Naive thymus-derived CD4-positive, alpha-beta T cell (primary cell): ENCODE measurements at places on chromosomes 3 and 15. TPM values are rescaled to one million over a fixed set of nuclear protein-coding genes. Genes with fewer than 3 reads are reported as not detected.
A peak's percentile ranks its signal among the peaks of the same experiment; 100 is the strongest.

DNA sequence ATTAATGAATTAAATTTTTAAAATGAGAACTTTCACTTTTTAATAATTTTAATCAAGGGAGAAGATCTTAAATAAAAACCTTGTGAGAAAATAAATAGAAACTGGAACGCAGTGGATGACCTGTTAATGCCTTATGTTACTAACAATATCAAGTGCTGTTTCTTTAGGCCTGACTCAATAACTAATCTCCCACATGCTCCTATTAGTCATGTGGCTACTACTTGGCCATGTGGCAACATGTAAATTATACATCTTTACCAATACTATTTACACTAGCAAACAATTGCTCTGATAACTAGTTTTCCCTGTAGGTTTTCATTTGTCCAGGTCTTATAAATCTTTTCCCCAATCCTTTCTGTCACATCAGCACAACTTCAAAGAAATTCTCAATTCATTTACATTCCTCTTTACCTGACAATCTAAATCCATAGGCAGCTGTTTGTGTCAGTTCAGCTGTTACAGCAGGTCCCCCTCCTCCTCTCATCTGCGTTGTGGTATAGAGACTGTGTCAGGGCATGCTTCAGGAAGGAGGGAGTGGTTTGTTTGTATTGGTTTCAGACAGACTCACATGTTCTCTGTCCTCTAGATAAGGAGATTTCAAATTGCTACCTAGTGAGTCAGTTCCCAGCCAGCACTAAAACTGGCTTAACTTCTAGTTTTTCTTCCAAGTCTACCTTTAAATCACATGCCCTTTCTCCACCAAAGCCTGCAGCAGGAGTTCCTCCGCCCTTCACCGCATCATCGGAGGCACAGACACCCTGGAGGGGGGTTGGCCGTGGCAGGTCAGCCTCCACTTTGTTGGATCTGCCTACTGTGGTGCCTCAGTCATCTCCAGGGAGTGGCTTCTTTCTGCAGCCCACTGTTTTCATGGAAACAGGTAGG lies 11.3 kb upstream of the C3orf52 start:
- peaks cover 17% of the 10 kb centered on the region for H3K4me1 ChIP-seq
- peak overlapping the region; percentile 32 for H3K27ac ChIP-seq
- peak; percentile 60 for DNase-seq
- no peak overlapping the region for H3K4me3 ChIP-seq

DNA sequence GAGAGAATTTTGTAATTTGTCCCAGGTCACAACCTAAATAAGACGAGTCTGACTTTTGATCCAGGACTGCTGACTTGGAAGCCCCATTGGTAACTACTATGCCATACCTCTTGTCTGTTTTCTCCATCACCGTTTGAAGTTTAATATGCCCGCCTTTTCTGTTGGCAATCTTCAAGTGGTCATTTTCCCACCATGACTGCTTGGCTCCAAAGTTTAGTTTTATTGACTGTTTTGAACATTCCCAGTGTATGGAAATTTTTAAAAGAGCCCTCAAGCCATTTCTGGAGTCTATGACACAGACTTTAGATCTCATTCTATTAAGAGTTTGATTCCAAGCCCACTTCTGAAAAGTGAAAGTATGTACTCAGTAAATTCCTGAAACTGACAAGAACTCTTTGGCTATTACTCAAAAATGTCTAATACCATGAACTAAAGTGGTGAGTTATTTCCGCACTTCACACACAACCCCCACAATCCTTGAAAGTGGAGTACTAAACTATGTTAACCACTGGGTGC lies 136.7 kb upstream of the ADAMTS9 start:
- H3K27me3 ChIP-seq, result no peaks in the 10 kb centered on the region
- no peak overlapping the region for H3K27ac ChIP-seq
- no peaks in the 10 kb centered on the region for H3K36me3 ChIP-seq
- DNase-seq, result no peak

- H3K36me3 ChIP-seq, result no peaks in the 10 kb centered on the region
- DNase-seq, result no peak
- H3K4me1 ChIP-seq, result no peaks in the 10 kb centered on the region
Measured at GRCh38 chr3:184166671-184167070, 8.0 kb upstream of the AP2M1 start.

DNA sequence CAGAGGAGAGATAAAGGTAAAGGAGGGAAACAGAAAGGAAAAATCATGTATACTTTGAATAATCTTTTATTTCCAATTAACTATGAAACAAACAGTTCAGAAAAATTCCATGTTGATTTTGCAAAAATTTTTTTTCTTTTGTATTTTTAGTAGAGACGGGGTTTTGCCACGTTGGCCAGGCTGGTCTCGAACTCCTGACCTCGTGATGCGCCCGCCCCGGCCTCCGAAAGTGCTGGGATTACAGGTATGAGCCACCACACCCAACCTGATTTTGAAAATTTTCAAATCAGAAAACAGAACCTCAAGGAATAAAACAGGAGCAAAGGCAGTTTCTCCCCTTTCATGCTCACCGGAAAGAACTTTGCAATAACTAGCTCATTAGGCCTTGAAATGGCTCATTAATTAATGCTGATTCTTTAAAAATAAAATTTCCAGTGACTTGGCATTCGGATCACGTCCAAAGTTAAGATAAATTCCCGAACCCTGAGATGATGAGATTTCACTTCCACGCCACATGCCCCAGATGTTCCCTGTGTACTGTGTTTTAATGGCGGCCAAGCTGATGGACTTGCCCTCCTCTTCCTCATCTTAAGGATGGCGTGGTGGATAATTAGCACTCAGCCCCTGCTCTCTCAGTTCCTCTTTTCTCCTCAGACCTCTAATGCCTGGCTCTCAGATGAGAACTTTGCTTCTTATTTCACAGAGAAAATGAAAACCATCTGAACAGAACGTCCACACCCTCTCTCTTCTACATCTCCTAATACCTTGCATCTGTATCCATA lies 10.8 kb downstream of the BCL2L10 start:
- no peaks in the 10 kb centered on the region for H3K36me3 ChIP-seq
- no peak for DNase-seq
- H3K27me3 ChIP-seq, result no peaks in the 10 kb centered on the region
- no peak overlapping the region for H3K4me3 ChIP-seq
- H3K4me1 ChIP-seq, result no peaks in the 10 kb centered on the region
- H3K27ac ChIP-seq, result no peak overlapping the region

The CHRM5 gene
- not detected for total RNA-seq

The VIPR1 gene
- 125 TPM for total RNA-seq

The GADL1 gene
- not detected for total RNA-seq

GRCh38 chr15:57259568-57260040 lies 116.7 kb upstream of the CGNL1 start:
- no peak overlapping the region for H3K4me3 ChIP-seq
- peaks cover 6% of the 10 kb centered on the region for H3K36me3 ChIP-seq
- DNase-seq, result no peak
- H3K4me1 ChIP-seq, result no peaks in the 10 kb centered on the region

The EPHA3 gene
- not detected for total RNA-seq

DNA sequence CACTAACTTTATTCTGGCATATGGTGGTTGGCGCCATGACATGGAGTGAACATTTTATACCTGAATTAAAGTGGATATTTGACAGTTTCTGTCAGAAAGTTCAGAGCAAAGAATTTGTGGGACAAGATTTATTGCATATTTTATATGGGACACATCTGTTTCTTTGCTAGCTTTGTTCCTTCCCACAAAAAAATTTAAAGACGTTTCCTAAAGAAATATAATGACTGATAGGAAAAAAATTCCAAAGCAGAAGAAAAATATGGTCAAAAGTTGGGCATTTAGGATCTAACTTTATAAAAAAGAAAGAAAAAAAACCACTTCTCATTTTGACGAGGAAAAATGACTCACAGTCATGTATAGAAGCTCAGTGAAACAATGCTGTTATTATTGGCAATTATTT lies 101.6 kb downstream of the GREM1 start:
- H3K36me3 ChIP-seq, result no peaks in the 10 kb centered on the region
- H3K4me1 ChIP-seq, result no peaks in the 10 kb centered on the region
- no peaks in the 10 kb centered on the region for H3K27me3 ChIP-seq
- H3K27ac ChIP-seq, result no peak overlapping the region

The EPB42 gene
- not detected in 2 replicates for total RNA-seq

DNA sequence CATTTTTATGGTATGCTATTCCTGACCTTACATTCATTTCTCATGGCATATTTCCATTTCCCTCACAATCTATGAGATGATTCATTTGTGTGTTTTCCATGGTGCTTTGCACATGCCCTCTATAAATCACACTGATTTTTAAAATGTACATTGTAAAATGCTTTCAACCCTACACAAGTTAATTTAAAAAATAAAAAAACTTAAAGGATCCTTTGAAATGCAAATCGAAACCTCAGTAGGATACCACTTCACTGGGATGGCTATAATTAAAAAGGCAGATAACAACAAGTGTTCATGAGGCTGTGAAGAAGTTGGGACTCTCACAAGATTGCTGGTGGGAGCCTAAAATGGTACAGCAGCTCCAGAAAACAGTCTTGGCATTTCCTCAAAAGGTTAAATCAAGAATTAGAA lies 83.5 kb downstream of the FMN1 start:
- H3K4me3 ChIP-seq, result no peak overlapping the region
- H3K27ac ChIP-seq, result no peak overlapping the region
- DNase-seq, result no peak
- H3K27me3 ChIP-seq, result no peaks in the 10 kb centered on the region
- no peaks in the 10 kb centered on the region for H3K4me1 ChIP-seq

DNA sequence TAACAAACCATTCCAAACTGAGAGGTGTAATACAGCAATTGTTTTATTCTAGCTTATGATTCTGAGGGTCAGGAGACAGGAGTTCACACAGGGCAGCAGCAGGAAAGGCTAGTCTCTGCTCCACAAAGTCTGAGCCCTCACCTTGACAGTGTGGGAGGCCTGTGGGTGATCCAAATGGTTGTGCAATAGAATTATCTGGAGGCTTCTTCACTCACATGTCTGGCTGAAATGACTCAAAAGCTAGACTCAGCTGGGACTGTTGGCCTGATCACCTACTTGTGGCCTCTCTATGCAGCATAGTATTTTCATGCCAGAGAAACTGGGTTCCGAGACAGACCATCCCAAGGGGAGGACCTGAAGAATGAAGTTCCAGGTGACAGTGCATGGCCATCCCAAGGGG lies 233.9 kb upstream of the UBE2E2 start:
- H3K4me3 ChIP-seq, result no peak overlapping the region
- no peaks in the 10 kb centered on the region for H3K27me3 ChIP-seq
- DNase-seq, result no peak
- no peak overlapping the region for H3K27ac ChIP-seq
- no peaks in the 10 kb centered on the region for H3K36me3 ChIP-seq

DNA sequence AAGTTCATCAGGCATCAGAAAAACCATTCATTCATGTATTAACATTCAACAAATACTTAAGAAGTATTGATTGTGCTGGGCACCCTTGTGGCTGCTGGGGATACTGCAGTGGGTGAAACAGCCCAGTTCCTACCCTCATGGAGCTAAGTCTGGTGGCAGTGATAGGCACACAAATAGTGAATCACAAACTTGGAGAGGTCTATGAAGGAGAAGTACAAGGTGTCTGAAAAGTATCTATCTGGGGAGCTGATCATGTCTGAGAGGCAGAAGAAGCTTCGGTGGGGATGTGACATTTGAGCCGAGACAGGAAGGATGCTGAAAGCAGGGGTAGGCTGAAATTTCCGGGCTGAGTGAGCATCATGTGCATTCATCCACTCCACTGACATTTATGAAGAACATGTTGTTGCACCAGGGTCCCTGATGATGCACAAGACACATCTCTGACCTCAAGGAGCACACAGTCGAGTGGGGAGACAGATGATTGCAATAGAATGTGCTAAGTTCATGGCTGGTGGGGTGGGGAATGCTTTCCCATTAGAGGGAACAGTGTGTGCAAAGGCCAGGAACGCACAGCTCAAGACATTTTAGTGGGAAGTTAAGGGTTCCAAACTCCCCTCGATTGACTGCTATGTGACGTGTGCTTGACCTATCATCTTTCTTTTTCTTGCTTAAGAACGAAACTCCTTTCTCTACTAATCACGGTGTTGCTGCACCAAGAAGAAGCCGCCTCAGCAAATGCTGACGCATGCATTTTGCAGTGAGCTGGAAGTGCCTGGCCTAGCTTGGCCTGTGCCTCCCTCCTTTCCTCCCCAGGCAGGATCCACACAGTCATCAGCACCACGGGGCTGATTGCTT lies 309.1 kb upstream of the ICE2 start:
- H3K36me3 ChIP-seq, result no peaks in the 10 kb centered on the region
- no peak overlapping the region for H3K27ac ChIP-seq
- H3K4me1 ChIP-seq, result no peaks in the 10 kb centered on the region

GRCh38 chr3:193865339-193865738 lies 270.6 kb upstream of the HES1 start:
- no peaks in the 10 kb centered on the region for H3K36me3 ChIP-seq
- H3K27me3 ChIP-seq, result no peaks in the 10 kb centered on the region
- DNase-seq, result no peak
- H3K4me3 ChIP-seq, result no peak overlapping the region

DNA sequence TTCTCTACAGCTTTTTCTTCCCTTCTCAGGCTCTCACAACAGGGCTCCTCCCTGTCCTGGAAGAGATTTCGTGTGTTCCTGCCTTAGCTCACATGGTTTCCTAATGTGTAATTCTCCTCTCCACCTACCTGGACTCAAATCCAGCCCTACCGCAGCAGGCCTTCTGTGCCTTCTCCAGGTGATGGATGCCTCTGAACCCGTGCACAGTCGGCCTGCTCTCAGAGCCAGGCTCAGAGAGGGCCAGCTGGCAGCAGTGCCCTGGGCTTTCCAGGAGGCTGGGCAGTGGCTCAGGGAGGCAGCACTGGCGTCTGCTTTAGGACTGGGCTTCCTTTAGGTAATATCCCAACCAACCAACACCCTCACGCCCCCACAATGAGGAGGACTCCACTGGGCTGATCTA lies 123.2 kb upstream of the TMC3 start:
- H3K27me3 ChIP-seq, result no peaks in the 10 kb centered on the region
- no peaks in the 10 kb centered on the region for H3K36me3 ChIP-seq
- no peak overlapping the region for H3K4me3 ChIP-seq
- H3K4me1 ChIP-seq, result no peaks in the 10 kb centered on the region

DNA sequence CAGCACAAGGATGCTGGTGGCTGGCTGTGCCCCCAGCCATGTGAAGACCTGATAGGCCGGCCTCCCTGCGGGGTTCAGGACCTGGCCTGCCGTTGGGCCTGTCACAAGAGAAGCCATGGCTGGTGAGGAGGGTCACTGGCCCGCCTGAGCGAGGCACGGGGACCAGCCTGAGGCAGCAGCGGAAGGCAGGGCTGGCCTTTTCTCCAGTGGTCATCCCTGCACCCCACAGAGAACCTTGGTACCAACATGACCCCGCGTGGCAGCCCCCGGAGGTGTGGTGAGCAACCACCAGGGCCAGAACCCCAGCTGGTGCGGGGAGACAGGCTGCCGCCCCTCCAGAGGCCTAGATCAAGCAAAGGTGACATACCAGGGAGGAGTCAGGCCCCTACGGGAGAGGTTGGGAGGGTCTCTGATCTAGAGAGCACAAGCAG lies 134.1 kb upstream of the MEF2A start:
- DNase-seq, result no peak
- H3K36me3 ChIP-seq, result no peaks in the 10 kb centered on the region
- no peak overlapping the region for H3K27ac ChIP-seq
- H3K4me3 ChIP-seq, result no peak overlapping the region

- no peak overlapping the region for H3K27ac ChIP-seq
- no peak for DNase-seq
- H3K4me1 ChIP-seq, result no peaks in the 10 kb centered on the region
- H3K4me3 ChIP-seq, result no peak overlapping the region
- H3K36me3 ChIP-seq, result no peaks in the 10 kb centered on the region
Measured at GRCh38 chr15:38706956-38707355, 142.3 kb upstream of the RASGRP1 start.

The SCG5 gene
- not detected for total RNA-seq
